ENCODE measurements at places on chromosomes 4 and X. TPM values are rescaled to one million over a fixed set of nuclear protein-coding genes. Genes with fewer than 3 reads are reported as not detected.

DNA sequence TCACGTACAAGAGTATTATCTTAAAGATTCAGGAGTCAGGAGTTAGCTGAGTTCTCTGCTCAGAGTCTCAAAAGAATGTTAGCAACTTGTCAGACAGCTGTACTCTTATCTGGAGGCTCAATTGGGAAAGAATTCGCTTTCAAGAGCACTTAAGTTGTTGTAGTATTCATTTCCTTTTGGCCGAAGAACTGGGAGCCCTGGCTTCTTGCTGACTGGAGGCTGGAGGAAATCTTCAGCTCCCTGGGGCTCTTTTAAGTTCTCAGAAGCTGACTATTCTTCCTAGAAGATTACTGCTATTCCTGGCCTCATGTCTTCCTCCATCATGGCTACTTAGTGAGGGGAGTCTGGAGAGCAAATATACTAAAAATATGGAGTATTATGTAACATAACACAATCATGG is 587.2 kb downstream of the EPHA5 start:
- no peak overlapping the region for H3K4me3 ChIP-seq
- H3K4me1 ChIP-seq = no peaks in the 10 kb centered on the region
- no peak overlapping the region for H3K27ac ChIP-seq
- no peaks in the 10 kb centered on the region for H3K36me3 ChIP-seq
- H3K27me3 ChIP-seq = no peaks in the 10 kb centered on the region

DNA sequence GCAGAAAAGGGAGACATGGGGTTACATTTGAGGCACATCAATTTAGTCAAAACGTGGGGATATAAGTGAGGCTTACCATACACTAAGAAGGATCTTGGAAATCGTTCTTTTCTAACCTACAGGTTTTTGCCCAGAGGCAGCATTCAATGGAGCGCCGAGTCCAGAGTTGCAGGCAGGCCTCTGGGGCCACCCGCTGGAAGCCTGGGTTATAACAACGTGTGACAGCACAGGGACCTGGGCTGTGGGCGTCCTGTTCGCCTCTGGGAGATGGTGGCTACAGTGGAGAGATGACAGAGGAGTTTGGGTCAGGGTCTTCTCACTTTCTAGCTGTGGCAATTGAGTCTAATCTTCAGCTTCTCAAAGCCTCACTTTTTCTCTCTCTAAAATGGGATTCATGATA is 53.9 kb downstream of the ENPP6 start:
- no peak overlapping the region for H3K27ac ChIP-seq
- H3K27me3 ChIP-seq = no peaks in the 10 kb centered on the region
- H3K4me1 ChIP-seq = peaks cover 11% of the 10 kb centered on the region
- DNase-seq = peak; percentile 57

- peaks cover 32% of the 10 kb centered on the region for H3K27me3 ChIP-seq
- H3K36me3 ChIP-seq = no peaks in the 10 kb centered on the region
- no peak overlapping the region for H3K27ac ChIP-seq
- H3K4me1 ChIP-seq = peaks cover 54% of the 10 kb centered on the region
- no peak overlapping the region for H3K4me3 ChIP-seq
Measured at GRCh38 chr4:784401-785331, 41.3 kb downstream of the CPLX1 start.

- DNase-seq = no peak
- H3K4me1 ChIP-seq = no peaks in the 10 kb centered on the region
- H3K36me3 ChIP-seq = no peaks in the 10 kb centered on the region
Measured at GRCh38 chr4:59565836-59566235, 1634.3 kb upstream of the ADGRL3 start.

- no peaks in the 10 kb centered on the region for H3K36me3 ChIP-seq
- H3K4me3 ChIP-seq = no peak overlapping the region
- no peaks in the 10 kb centered on the region for H3K27me3 ChIP-seq
- H3K27ac ChIP-seq = no peak overlapping the region
Measured at GRCh38 chr4:178899084-178899483, 1456.8 kb upstream of the AGA start.

- H3K4me3 ChIP-seq = no peak overlapping the region
- DNase-seq = no peak
- peak overlapping the region; percentile 40 for H3K27ac ChIP-seq
- H3K27me3 ChIP-seq = no peaks in the 10 kb centered on the region
Measured at GRCh38 chr4:184281231-184282139, 63.8 kb upstream of the ENPP6 start.

DNA sequence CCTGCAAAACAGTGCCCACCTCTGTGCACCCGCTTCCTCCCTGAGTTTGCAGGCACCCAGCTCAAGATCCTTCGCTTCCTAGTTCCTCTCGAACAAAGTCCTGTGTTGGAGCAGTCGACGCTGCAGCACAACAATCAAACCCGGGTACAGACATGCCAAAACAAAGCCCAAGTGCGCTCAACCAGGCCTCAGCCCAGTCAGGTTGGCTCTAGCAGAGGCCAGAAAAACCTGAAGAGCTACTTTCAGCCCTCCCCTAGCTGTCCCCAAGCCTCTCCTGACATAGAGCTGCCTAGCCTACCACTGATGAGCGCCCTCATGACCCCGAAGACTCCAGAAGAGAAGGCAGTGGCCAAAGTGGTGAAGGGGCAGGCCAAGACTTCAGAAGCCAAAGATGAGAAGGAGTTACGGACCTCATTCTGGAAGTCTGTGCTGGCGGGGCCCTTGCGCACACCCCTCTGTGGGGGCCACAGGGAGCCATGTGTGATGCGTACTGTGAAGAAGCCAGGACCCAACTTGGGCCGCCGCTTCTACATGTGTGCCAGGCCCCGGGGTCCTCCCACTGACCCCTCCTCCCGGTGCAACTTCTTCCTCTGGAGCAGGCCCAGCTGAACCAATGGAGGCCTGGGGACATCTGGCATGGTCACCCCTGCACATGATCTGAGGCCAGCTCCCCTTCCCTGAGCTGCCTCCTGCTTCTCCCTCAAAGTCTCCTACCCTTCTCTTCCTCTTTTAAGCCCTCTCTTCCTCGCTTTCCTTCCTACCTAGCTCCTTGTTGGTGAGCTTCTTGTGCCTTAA is 6.9 kb downstream of the APEX2 start:
- H3K36me3 ChIP-seq = peaks cover 50% of the 10 kb centered on the region
- no peaks in the 10 kb centered on the region for H3K27me3 ChIP-seq
- H3K4me1 ChIP-seq = no peaks in the 10 kb centered on the region
- DNase-seq = no peak

GRCh38 chr4:156870131-156870530 is 101.5 kb downstream of the PDGFC start:
- H3K27me3 ChIP-seq = no peaks in the 10 kb centered on the region
- H3K4me3 ChIP-seq = no peak overlapping the region
- no peaks in the 10 kb centered on the region for H3K4me1 ChIP-seq
- no peak overlapping the region for H3K27ac ChIP-seq
- no peak for DNase-seq

DNA sequence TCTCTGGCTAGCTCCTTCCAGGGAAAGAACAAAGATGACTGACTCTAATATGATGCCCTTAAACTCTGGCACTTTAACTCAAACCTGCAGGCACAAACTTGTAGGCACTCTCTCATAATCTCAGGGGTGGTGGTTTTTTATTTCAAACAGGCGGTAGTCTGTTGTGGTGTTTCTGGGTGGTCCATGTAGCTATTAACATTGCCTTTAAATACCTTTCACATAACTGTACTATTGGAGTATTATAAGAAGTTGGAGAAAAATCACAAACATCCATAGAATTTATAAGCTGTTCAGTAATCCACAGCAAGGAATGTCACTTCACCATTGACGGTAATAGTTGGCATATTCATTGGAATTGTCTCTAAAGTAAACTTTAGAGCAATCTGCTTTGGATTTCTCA is 204.2 kb upstream of the PDE5A start:
- no peak for DNase-seq
- no peak overlapping the region for H3K4me3 ChIP-seq
- H3K27ac ChIP-seq = no peak overlapping the region
- H3K4me1 ChIP-seq = no peaks in the 10 kb centered on the region

DNA sequence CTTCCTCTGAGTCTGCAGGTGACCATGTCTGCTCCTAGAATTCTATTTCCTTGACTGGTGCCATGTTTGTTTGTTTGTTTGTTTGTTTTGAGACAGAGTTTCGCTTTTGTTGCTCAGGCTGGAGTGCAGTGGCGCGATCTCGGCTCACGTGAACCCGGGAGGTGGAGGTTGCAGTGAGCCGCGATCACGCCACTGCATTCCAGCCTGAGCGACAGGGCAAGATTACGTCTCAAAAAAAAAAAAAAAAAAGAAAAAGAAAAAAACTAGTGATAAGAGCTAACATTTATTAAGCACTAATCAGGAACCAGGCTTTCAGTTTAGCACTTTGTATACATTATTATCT is 7.2 kb downstream of the SAT1 start:
- H3K27me3 ChIP-seq = no peaks in the 10 kb centered on the region
- no peaks in the 10 kb centered on the region for H3K4me1 ChIP-seq
- no peak overlapping the region for H3K27ac ChIP-seq
- H3K36me3 ChIP-seq = peaks cover 12% of the 10 kb centered on the region

DNA sequence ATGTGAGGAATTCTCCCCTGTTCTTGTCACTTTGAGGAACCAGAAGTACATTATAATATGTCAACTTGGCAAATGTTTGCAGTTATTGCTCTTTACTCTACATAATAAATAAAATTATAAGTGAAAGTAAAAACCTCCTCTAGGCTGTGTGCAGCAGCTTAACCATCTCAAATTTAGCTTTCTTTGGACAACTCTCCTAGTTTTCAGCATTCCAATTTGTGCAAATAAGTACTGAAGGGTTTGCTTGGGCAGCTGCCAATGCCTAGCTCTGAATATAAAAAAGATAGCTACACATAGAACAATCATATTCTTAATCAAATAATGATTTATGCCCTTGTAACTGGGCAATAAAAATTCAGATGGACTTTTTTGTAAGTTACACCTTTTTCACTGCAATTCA is 82.5 kb downstream of the GASK1B start:
- DNase-seq = no peak
- H3K4me1 ChIP-seq = no peaks in the 10 kb centered on the region
- no peak overlapping the region for H3K27ac ChIP-seq
- no peak overlapping the region for H3K4me3 ChIP-seq
- H3K27me3 ChIP-seq = no peaks in the 10 kb centered on the region
- H3K36me3 ChIP-seq = no peaks in the 10 kb centered on the region

DNA sequence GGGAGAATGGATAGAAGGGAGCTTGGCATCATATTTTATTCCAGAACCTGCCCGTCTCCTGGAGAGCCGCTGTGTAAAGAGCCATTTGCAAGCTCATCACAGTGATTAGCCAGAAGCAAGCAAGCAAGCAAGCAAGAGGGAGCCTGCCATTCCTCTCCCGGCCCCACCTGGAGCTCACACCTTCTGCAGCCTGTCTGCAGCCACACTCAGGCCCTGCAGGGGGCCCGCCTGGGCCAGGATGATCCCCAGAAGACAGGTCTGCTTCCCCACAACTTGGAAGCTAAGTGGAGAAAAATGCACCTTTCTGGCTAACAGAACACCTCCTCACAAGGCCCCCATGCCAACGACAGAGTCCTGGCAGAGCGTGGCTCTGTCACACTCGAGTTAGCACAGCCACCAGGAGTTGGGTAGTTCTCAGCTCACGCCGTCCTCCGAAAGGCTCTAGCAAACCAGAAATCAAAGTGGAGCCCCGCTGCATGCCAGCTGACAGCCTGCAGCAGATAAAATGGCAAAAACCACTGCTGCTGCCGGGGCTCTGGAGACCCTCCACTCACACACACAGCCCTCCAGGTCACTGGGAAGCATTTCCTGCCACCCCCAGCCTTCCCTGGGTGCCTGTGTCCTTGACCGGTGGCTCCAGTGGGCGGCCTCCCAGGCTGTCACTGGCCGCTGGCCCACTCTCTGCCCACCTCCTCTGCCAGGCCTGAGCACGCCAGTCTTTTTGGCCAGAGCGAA is 54.9 kb downstream of the DCTD start:
- H3K4me3 ChIP-seq = no peak overlapping the region
- no peaks in the 10 kb centered on the region for H3K36me3 ChIP-seq
- no peaks in the 10 kb centered on the region for H3K27me3 ChIP-seq
- peak overlapping the region; percentile 33 for H3K27ac ChIP-seq

DNA sequence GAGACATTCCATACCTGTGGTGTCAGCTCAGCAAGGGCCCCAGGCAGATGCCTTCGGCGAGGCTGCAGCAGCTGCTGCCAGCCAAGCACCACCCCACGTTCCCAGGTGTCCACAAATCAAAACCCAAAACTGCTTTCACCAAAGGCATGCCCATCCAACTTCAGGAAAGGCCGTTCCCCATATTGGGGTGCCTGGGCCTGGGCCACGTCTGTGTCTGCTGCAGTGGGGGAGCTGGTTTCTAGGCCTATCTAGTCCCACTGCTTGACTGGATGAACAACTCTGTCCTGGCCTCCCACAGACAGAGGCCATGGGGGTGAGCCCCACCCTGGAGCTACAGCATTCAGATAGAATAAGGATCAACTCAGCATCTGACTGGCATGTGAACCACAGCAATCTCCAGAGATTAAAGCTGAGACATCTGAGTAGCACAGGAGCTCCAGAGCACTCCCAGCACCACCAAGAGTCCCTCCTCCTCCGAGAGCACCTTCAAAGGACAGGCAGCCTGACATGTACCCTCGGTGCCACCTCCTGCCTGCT is 37.0 kb downstream of the NAT8L start:
- H3K4me3 ChIP-seq = no peak overlapping the region
- no peak overlapping the region for H3K27ac ChIP-seq
- peaks cover 12% of the 10 kb centered on the region for H3K27me3 ChIP-seq
- DNase-seq = no peak
- no peaks in the 10 kb centered on the region for H3K36me3 ChIP-seq
- no peaks in the 10 kb centered on the region for H3K4me1 ChIP-seq

GRCh38 chr4:99104153-99104552 is 15.6 kb upstream of the ADH5 start:
- no peaks in the 10 kb centered on the region for H3K27me3 ChIP-seq
- no peak for DNase-seq
- no peaks in the 10 kb centered on the region for H3K4me1 ChIP-seq
- H3K27ac ChIP-seq = no peak overlapping the region
- no peaks in the 10 kb centered on the region for H3K36me3 ChIP-seq
- no peak overlapping the region for H3K4me3 ChIP-seq

DNA sequence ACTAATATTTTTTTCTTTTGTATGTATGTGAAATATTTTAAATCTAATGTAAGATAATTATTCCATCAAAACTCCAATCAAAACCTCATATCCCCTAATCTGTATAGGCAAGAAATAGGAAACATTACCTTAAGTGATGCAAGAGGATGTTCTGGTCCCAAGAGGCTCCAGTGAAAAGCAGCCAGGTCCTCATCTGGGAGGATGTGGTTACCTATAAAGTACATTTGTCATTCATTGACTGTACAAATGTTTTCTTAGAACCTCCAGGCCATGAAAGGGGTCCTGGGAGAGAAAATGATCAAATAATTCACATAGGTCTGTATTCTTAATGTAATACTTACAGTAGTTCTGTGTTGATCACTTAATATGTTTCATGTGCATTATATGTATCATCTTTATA is 25.5 kb downstream of the FAM120C start:
- no peak overlapping the region for H3K27ac ChIP-seq
- DNase-seq = no peak
- H3K27me3 ChIP-seq = no peaks in the 10 kb centered on the region
- no peaks in the 10 kb centered on the region for H3K4me1 ChIP-seq
- H3K4me3 ChIP-seq = no peak overlapping the region
- no peaks in the 10 kb centered on the region for H3K36me3 ChIP-seq

C4orf46 gene
- 22.5 TPM for polyA plus RNA-seq

TRIM2 gene
- 80.8 TPM for polyA plus RNA-seq

UGT2A3 gene
- polyA plus RNA-seq = 9.7 TPM

HSFX2 gene
- polyA plus RNA-seq = 0.55 TPM

JADE1 gene
- 20.1 TPM for polyA plus RNA-seq

Data from left lung (tissue), 14 donors.